ENCODE measurements at places on chromosomes 1 and 21. TPM values are rescaled to one million over a fixed set of nuclear protein-coding genes. Genes with fewer than 3 reads are reported as not detected.

DNA sequence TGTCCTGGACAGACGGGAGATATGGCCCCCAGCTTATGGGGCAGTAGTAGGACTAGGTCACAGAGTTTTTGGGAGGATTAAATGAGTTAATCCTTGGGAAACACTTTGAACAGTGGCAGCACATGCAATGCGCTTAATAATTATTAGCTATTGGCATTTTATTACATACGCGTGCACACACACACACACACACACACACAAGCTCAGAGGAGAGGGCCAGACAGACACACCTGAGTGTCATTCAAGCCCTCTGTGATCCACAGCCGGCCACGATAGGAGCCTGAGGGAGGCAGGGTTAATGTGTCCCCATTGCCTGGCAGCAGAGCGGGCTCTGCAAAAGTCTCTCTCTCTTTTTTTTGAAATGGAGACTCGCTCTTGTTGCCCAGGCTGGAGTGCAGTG is 37.9 kb downstream of the EPHA2 start:
- H3K4me3 ChIP-seq, result no peak overlapping the region
- H3K4me1 ChIP-seq, result peaks cover 2% of the 10 kb centered on the region
- no peak for DNase-seq

- H3K4me1 ChIP-seq, result no peaks in the 10 kb centered on the region
- H3K36me3 ChIP-seq, result no peaks in the 10 kb centered on the region
- no peak for DNase-seq
Measured at GRCh38 chr1:48236716-48237470, 14.4 kb downstream of the SLC5A9 start.

- no peaks in the 10 kb centered on the region for H3K36me3 ChIP-seq
- H3K27ac ChIP-seq, result no peak overlapping the region
- DNase-seq, result no peak
- H3K27me3 ChIP-seq, result no peaks in the 10 kb centered on the region
Measured at GRCh38 chr1:87765057-87765680, 436.5 kb downstream of the LMO4 start.

The FAM151A gene
- total RNA-seq, result not detected

- no peak overlapping the region for H3K27ac ChIP-seq
- peaks cover 3% of the 10 kb centered on the region for H3K27me3 ChIP-seq
- DNase-seq, result no peak
Measured at GRCh38 chr1:78424720-78425119, 66.1 kb upstream of the PTGFR start.

- H3K4me3 ChIP-seq, result no peak overlapping the region
- H3K4me1 ChIP-seq, result no peaks in the 10 kb centered on the region
Measured at GRCh38 chr1:36966242-36966641, 68.1 kb downstream of the GRIK3 start.

DNA sequence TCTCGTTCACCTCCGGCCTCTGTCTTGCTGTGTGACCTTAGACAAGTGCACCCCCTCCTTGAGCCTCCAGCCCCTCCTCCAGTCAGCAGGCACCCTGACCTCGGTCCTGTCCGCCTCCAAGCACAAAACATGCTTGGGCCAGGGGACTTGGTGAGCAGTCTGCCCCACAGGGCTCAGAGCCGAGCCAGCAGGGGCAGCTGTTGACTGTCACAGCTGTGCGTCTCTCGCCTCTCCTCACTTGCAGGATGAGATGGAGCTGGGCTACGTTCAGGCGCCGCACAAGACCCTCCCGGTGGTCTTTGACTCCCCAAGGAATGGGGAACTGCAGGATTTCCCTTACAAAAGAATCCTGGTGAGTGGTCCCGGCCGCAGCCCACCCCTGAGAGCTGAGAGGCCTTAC is 24.2 kb downstream of the PADI3 start:
- peaks cover 15% of the 10 kb centered on the region for H3K27me3 ChIP-seq
- H3K4me1 ChIP-seq, result peaks cover 1% of the 10 kb centered on the region
- H3K27ac ChIP-seq, result no peak overlapping the region
- H3K4me3 ChIP-seq, result no peak overlapping the region

DNA sequence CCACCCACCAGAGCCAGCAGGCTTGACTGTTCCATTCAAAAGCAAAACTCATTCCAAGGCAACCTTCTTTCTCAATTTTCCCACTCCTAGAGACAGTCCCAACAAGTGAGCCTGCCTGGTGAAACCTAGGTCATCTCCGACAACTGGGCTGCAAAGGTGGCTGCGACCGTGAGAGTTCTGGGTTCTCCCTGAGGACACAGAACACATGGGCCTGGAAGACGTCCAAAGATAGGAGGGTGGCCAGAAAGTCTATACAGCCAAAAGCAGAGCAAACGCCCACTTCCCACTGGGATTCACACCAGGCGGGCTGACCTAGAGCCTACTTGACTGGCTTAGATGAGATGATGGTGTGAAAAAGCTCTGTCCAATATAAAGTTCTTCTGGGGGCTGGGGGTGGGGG is 90.2 kb upstream of the GRIK3 start:
- H3K4me1 ChIP-seq, result no peaks in the 10 kb centered on the region
- peaks cover 4% of the 10 kb centered on the region for H3K27me3 ChIP-seq
- H3K4me3 ChIP-seq, result no peak overlapping the region
- no peaks in the 10 kb centered on the region for H3K36me3 ChIP-seq

The RPTN gene
- total RNA-seq, result not detected

The BEND5 gene
- 12.4 TPM for total RNA-seq

GRCh38 chr1:224481601-224482000 is 47.0 kb upstream of the WDR26 start:
- no peaks in the 10 kb centered on the region for H3K4me1 ChIP-seq
- H3K36me3 ChIP-seq, result peaks cover 1% of the 10 kb centered on the region
- DNase-seq, result no peak
- H3K4me3 ChIP-seq, result no peak overlapping the region
- peaks cover 5% of the 10 kb centered on the region for H3K27me3 ChIP-seq

- H3K4me3 ChIP-seq, result no peak overlapping the region
- no peak for DNase-seq
- no peak overlapping the region for H3K27ac ChIP-seq
Measured at GRCh38 chr1:147379889-147380288, 137.4 kb downstream of the CHD1L start.

The ZBTB8A gene
- total RNA-seq, result not detected

The KCNT2 gene
- total RNA-seq, result not detected

DNA sequence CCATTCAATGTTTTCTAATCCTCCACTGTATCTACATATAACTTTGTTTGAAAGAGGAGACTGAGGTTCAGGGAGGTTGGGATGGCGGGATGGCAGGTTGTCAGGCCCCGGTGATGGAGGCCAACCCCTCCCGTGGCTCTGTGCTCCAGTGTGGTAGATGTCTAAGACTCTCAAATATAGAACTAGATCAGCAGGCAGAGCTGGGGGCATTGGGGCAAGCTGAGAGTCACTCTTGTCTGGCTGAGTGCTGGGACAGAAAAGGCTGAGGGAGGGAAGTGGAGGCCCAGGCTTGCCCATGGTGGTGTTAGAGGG is 1.7 kb downstream of the IL6R start:
- H3K4me3 ChIP-seq, result peak overlapping the region; percentile 71
- H3K4me1 ChIP-seq, result peaks cover 61% of the 10 kb centered on the region
- H3K27ac ChIP-seq, result peak overlapping the region; percentile 11

The MCOLN3 gene
- total RNA-seq, result 2.1 TPM

GRCh38 chr1:35668506-35668905 is 27.2 kb upstream of the PSMB2 start:
- H3K4me3 ChIP-seq, result no peak overlapping the region
- H3K27me3 ChIP-seq, result peaks cover 33% of the 10 kb centered on the region
- no peaks in the 10 kb centered on the region for H3K36me3 ChIP-seq
- no peak for DNase-seq

- no peaks in the 10 kb centered on the region for H3K36me3 ChIP-seq
- H3K4me1 ChIP-seq, result peaks cover 14% of the 10 kb centered on the region
- H3K4me3 ChIP-seq, result peak overlapping the region; percentile 87
- H3K27ac ChIP-seq, result peak overlapping the region; percentile 36
Measured at GRCh38 chr1:64471218-64472039, 1.5 kb downstream of the CACHD1 start.

- H3K27ac ChIP-seq, result no peak within 1 kb of the TSS
- peaks cover 77% of the 10 kb centered on the region for H3K27me3 ChIP-seq
Measured at GRCh38 chr1:156082309-156083091, at the start of gene MEX3A. Gene MEX3A (minus strand): TSS chr1:156082465. CDS start chr1:156081998, 467 bp downstream.

DNA sequence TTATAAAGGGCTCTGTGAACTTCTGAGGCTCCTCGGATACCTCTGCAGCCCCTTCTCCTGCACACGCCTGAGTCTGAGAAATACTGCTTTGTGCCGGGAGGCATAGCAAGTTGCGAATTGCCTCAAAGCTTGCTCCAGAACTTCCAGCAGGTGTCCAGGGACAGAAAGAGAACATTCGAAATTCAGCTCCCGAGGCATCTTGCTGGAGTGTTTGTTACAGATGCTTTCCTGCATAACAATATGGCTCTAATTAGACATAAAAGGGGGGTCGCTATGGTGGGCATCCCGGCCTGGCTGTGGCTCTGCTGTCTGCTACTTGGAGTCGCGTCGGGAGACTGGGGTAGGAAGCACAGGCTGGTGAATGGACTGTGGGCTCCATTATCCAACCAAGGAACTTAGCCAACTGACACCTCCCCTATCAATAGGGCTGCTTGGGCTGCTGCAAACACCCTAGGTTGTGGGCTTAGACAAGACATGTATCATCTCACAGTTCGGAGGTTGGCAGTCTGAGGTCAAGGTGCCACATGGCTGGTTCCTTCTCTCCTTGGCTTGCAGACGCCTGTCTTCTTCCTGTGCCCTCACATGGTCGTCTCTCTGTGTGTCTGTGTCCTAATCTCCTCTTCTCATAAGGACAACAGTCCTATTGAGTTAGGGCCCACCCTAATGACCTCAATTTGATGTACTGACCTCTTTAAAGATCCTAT is 607.0 kb downstream of the NPHP4 start:
- H3K4me3 ChIP-seq, result no peak overlapping the region
- no peaks in the 10 kb centered on the region for H3K27me3 ChIP-seq
- no peak overlapping the region for H3K27ac ChIP-seq
- DNase-seq, result no peak

The FLVCR1 gene
- 12.9 TPM for total RNA-seq

The TSPEAR gene
- total RNA-seq, result not detected

The PKN2 gene
- 32.4 TPM for total RNA-seq

DNA sequence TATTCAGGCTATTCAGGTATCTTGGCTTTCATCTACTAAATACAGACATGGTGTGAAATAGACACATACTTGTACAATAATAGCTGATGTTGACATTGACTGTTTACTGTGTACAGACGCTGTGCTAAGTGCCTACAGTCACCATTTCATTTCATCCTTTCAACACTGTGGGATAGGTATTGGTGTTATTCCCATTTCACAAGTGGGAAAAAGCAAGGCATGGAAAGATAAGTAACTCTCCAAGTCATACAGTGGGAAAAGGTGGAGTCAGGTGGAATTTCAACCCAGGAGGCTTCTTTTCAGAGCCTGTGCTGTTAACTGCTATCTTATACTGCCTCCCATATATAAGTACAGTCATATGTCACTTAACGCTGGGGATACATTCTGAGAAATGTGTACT is 49.6 kb upstream of the ATP1A1 start:
- H3K4me1 ChIP-seq, result peaks cover 47% of the 10 kb centered on the region
- no peak overlapping the region for H3K27ac ChIP-seq
- no peak for DNase-seq
- H3K27me3 ChIP-seq, result no peaks in the 10 kb centered on the region
- H3K36me3 ChIP-seq, result no peaks in the 10 kb centered on the region

DNA sequence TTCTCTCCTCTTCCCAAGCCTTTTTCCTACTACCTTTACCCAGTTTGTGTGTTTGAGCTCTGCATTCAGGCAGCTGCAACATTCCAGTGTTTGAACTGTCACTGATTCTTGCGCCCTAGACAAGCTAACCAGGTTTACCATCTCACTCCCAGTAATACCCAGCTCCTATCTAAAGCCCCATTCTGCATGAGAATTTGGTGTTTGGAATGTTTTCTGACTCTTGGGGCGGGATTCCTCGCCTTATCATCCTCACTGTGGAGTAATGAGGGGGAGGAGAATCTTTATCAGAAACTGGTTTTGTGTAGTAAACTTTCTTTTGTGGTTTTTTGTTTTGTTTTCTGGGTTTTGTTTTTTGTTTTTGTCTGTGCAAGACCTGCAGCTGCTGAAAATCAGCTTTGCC is 36.5 kb downstream of the NCF2 start:
- H3K27me3 ChIP-seq, result no peaks in the 10 kb centered on the region
- DNase-seq, result no peak
- H3K4me1 ChIP-seq, result peaks cover 5% of the 10 kb centered on the region
- no peak overlapping the region for H3K4me3 ChIP-seq

The ASPM gene
- 57.2 TPM for total RNA-seq

GRCh38 chr1:205492201-205492667 is 12.2 kb upstream of the CDK18 start:
- H3K4me1 ChIP-seq, result peaks cover 8% of the 10 kb centered on the region
- H3K36me3 ChIP-seq, result no peaks in the 10 kb centered on the region

DNA sequence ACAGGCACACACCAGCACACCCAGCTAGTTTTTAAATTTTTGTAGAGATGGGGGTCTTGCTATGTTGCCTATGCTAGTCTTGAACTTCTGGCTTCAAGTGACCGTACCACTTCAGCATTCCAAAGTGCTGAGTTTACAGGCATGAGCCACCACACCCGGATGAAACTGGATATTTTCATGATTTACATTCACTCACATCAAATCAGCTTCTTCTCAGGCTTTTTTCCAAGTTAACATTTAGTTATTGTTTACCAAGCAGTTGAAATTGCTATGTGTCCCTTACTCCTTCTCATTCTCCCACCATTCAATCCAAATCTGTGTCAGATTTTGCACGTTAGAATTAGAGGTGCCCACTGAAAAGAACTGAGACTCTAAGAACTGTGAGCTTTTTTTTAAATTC is 18.4 kb downstream of the RIT1 start:
- H3K4me3 ChIP-seq, result no peak overlapping the region
- H3K36me3 ChIP-seq, result peaks cover 9% of the 10 kb centered on the region
- H3K27ac ChIP-seq, result peak overlapping the region; percentile 82
- DNase-seq, result no peak
- no peaks in the 10 kb centered on the region for H3K27me3 ChIP-seq

DNA sequence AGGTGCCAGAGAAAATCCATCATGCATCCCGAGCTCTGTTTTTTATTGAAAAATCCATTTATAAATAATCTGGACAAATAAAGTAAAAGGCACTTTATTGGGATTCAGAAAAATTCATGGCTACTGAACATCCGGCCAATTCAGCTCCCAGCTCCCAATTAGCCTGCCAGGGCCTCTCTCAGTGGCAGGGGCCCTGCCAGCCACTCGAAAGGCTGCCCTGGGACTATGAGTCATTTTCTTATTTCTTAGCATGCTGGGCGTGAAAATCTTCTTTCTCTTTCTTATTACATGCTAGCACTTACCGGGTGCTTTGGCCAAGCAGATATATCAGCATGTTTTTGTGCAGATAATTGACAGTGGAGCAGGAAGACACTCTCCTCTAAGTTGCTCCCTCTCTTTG is 283.3 kb downstream of the CAMTA1 start:
- H3K4me3 ChIP-seq, result no peak overlapping the region
- H3K27ac ChIP-seq, result no peak overlapping the region
- peaks cover 1% of the 10 kb centered on the region for H3K4me1 ChIP-seq

DNA sequence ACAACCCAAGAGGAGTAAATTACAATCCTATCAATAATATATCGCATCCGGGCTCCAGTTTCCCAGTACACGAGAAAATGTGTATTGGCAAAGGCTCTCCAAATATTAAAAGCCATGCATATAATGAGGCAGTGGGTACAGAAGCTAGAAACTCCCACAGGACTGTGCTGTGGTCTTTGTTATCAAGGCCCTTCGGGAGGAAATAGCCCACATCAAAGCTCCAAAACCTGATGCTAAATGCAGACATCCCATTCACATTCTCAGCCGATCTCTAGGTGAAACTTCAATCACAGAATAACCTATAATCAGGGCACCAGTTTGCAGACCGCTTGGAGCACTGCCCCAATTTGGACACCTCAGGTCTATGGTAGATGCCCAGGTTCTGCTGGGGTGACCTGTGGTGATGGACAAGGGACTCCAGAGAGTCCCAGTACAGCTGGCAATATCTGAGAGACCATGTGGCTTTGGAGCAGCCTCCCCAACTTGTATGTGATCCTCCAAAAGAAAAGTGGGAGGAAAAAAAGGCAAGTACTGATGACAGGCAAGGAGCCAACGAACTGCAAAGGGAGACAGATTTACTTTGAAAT is 148.8 kb upstream of the CAMK1G start:
- no peaks in the 10 kb centered on the region for H3K4me1 ChIP-seq
- no peaks in the 10 kb centered on the region for H3K36me3 ChIP-seq
- H3K27me3 ChIP-seq, result peaks cover 21% of the 10 kb centered on the region
